GM12891 (cell line): ENCODE measurements at places on chromosomes 6 and 20.

- no peak for DNase-seq
Observed at GRCh38 chr6:77034161-77034560, 429.1 kb downstream of the HTR1B start.

DNA sequence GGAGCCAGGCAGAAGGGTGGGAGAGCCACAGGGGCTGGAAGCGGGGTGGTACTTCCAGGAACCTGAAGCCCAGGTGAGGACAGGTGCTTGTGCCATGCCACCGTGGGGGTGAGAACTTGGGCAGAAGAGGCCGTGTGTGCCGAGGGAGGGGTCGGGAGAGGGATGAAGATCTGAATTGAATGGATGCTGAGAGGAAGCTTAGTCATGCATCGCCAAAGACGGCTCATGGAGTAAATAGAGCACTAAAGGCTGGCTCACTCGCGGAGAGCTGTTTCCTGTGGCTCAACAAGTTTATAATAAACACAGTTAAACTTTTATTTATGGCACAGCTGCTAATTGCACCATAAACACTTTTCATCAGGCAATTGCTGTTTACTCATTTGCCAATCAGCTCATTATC lies 21.7 kb upstream of the MYT1 start:
- no peak for DNase-seq

GRCh38 chr6:169556758-169557548 lies 144.9 kb downstream of the WDR27 start:
- DNase-seq, result peak; percentile 59

DNA sequence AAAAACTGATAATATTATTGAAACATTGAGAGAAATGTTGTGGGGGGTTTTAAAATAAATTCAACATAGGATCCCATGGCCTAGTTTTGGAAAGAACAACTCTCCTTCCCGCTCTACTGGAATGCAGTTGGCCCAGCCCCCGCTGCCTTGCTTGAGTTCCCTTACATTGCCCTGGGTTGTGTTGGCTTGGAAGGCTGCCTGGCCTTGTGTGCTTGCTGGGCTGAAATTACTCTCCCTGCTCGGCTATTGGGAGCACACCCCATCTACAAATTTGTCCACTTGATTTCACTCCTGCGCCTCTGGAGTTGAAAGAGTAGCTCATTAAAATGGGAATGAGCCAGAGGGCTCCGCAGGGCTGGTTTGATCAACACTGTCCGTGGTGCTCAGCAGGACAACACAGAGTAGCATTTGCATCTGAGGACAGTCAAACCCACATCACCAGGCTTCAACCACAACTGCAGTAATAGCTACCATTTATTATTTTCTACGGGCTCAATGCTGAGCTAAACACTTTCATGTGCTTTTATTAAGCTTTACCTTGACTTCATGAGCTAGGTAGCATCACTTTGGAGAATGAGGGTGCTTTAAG lies 35.2 kb downstream of the DOK5 start:
- no peak for DNase-seq

- DNase-seq, result no peak
Observed at GRCh38 chr20:53829724-53830521, 236.3 kb upstream of the ZNF217 start.

- DNase-seq, result no peak
Observed at GRCh38 chr6:151096255-151096612, 143.5 kb upstream of the AKAP12 start.

DNA sequence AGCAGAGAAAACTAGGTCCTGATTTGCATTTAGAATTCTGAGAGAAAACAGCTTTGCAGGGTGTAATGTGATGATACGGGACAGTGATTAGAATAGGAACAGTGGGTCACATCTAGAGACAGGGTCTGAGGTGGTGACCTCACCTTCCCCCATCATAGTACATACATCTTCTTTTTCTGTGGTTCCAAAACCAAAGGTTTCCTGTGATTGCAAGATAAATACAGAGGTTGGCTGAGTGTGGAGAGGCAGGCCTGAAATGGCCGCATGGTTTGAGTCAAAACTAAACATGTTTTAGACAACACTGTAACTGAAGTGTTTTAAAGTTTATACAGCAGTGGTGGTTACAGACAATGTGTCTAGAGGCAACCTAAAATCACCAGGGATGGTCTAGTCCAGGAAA lies 10.4 kb upstream of the NT5DC1 start:
- no peak for DNase-seq

DNA sequence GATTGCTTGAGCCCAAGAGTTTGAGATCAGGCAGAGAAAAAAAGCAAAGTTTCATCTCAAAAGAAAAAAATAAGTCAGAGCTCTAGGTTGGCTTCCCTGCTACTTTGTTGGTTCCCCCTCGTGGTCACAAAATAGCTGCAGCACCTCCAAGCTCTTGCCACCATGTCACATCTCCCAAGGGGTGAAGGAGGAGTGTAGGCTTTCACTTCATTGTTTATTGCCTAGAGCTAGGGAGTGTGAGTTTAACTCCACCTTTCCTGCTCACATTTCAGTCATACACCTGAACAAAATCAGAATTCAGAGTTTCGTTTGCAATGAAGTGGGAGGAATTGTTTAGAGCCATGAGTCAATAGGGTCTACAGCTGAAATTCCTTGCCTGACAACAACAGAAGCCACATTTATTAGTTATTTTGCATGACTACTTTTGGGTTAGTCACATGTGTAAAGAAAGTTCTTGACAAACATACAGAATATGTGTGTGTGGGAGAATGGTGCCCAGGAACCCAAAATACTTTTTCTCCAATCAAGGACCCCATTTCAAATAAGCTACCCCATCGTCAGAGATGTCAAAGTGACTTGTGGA lies 56.2 kb upstream of the UFL1 start:
- no peak for DNase-seq

DNA sequence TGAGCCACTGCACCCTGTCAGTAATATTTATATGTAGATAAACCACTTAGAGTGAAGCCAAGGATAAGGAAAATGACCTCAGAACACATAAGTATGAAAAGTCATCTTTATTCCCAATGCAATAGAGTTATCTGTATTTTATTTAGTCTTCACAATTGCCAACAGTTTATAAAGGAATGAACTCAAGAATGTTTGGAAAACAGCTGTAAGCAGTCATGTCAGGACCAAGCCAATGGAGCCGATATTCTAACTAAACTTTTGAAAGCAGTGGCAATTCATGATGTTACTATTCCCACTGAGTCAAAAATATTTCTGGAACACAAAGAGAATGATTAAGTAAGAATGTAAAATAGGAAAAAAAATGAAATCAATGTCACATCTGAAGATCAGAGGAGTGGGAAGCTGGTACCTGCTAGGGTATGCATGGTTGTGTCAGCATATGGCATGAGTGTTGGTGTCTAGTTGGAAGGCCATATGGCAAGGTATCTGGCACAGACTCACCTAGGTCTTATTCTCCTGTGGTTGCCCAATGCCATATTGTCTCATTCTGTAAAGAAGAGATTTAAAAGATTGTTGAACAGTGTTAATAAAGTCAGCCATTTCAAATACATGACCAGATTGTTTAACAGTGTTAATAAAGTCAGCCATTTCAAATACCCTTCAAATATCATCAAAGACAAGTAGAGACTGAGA lies 118.2 kb downstream of the ADAT2 start:
- DNase-seq, result no peak

GRCh38 chr6:32152769-32153563 lies 975 bp upstream of the PPT2 start:
- DNase-seq, result no peak

GRCh38 chr20:21303872-21304586 lies 898 bp downstream of the XRN2 start:
- no peak for DNase-seq

GRCh38 chr20:20836836-20837235 lies 124.4 kb upstream of the RALGAPA2 start:
- DNase-seq, result no peak

DNA sequence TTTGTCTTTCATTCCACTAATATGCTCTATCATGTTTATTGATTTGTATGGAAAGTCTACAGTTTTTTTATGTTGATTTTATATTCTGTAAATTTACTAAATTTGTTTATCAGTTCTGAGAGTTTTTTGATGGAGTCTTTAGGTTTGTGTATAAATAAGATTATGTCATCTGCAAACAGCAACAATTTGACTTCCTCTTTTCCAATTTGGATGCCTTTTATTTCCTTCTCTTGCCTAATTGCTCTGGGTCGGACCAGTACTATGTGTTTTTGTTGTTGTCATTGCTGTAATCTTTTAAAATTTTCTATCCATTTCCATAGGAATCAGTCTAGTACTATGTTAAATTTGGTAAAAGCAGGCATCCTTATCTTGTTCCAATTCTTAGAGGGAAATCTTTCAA lies 31.5 kb upstream of the POLR1H start:
- no peak for DNase-seq

DNA sequence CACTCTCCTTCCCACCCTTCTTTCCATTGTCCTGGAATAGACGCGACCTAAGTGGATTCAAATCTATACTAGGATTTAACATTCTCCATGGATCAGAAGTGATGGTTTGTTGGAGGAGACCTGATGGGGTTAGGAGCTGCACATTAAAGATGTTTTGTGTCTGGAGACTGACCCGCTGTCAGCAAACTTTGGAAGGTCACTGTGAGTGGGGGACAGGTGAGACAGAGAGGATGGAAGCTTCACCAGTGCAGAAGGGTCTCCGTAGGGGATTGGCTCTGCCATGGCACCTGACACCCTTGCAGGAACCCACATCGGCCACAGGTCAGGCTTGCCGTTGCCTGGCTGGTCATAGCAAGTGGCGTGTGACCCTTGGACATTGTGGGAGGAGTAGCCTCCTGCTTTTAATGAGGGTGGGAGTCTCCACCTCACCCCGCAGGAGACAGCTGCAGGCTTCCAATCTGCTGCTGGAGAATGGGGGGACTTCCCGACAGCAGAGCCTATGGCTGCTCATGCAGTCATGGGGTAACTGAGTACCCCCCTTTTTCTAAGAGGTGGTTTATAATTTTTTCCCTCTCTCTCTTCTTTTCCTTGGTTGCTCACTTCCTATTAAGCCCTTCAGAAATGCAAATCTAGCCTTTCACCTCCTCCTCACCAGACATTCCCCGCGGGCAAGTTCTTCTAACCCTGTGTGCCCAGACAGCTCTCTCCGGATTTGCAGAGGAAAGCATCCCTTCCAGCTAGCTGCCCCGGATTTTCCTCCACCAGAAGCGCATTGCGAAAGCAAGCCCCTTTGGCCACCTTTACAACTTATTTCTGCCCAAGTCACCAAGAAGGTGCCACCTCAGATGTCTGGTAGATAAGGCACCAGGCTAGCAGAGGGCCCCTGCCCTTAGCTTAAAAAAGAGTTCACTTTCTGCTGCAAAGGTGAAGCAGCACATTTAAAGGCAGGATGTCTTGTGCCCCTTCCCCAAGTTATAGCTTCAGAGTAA lies 53.5 kb downstream of the DACT2 start:
- DNase-seq, result no peak

DNA sequence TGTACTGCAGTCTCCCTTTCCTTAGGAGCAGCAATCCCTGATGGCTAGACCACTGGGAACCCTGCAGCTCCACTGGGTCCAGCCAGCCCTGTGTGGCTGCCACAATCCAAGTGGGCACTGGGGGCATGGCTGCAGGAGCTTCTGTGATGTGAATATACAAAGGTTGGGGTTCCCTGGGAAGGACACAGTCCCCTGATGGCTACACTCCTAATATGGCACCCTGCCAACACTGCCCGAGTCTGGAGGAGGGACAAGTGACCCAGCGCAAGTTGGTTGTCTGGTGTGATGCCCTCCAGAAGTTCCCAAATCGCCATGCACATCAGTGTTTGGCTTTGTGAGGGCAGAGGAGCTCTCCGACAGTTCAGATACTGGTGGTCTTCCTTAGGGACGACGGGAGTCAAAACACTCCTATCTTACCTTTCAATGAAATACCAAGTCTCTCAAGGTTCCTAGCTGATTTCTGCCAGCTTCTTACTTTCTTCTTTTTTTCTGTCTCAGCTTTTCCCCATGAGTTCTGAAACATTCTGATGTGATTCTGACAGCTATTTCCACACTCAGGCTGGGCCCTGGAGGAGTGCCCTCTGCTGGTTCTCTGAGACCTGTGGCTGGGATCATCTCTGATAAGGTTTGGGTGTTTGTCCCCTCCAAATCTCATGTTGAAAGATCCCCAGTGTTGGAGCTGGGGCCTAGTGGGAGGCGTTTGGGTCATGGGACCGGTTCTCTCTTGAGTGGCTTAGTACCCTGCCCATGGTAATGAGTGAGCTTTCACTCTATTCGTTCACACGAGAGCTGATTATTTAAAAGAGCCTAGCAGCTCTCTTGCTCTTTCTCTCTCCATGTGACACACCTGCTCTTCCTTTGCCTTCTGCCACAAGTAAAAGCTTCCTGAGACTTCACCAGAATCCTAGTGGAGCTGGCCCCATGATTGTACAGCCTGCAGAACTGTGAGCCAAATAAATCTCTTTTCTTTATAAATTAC lies 15.5 kb upstream of the ZFP57 start:
- no peak for DNase-seq

GRCh38 chr6:151551223-151551857 lies 57.5 kb downstream of the CCDC170 start:
- DNase-seq, result no peak

DNA sequence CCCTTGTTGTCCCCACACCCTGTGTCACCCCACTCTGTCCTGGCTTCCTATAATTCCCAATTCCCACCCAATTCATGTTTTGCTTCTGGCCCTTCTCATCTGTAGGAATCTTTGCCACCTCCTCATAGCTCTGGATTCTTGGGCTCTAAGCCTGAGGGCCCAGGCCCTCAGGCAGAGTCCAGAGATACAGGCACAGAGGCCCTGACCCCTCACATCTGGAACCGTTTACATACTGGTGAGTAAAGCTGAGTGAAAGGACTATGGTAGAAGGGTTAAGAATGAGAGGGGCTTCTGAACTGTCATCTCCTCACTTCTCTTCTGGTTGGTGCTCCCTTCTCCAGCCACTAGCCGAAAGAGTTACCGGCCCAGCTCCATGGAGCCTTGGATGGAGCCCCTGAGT lies 13.6 kb downstream of the PRRC2A start:
- DNase-seq, result no peak

- DNase-seq, result no peak
Observed at GRCh38 chr20:60030471-60030870, 72.2 kb downstream of the CDH26 start.

GRCh38 chr6:1324936-1325335 lies 13.0 kb downstream of the FOXQ1 start:
- DNase-seq, result no peak

DNA sequence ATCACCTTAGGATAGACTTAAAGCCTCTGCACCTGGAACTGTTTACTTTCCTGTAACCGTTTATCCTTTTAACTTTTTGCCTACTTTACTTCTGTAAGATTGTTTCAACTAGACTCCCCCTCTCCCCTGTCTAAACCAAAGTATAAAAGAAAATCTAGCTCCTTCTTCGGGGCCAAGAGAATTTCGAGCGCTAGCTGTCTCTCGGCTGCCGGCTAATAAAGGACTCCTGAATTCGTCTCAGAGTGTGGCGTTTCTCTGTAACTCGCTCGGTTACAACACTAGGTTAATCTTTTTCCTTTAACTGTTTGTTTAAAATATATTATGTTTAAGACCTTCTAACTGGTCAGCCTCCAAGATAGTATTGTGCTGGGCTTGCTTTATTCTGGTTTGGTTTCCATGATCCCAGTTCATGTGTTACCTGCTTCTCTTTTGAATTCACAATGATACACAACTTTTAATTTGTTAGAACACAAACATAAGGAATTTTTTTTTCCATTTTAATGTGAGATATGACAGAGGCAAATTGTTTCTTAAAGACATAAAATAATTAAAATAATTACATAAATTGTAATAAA lies 8.7 kb upstream of the NQO2 start:
- no peak for DNase-seq
